ENCODE measurements at places on chromosomes 2 and 18.

DNA sequence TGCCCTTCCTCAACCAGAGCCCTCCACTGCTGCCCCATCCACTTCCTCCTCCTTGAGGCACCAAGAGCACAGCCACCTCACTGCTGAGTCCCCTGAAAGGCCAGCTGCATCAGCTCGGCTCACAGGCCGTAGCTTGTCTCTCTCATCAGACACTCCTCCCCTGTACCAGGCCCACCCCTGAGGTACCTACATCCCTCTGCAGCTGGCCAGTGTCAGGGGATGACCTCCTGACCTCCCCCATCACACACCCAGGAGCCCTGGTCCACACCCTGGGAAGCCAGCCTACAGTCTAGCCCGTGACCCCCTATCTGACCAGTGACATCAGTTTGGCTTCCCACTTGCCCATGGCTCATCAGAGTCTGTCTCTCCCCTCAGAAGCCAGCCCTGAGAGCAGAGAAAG, 205.6 kb downstream of the TNS1 start:
- no peak for DNase-seq

- DNase-seq: no peak
Measured at GRCh38 chr2:85326406-85327159, 1.2 kb downstream of the TGOLN2 start.

GRCh38 chr2:201441409-201441808, 9.8 kb downstream of the TRAK2 start:
- no peak for DNase-seq

DNA sequence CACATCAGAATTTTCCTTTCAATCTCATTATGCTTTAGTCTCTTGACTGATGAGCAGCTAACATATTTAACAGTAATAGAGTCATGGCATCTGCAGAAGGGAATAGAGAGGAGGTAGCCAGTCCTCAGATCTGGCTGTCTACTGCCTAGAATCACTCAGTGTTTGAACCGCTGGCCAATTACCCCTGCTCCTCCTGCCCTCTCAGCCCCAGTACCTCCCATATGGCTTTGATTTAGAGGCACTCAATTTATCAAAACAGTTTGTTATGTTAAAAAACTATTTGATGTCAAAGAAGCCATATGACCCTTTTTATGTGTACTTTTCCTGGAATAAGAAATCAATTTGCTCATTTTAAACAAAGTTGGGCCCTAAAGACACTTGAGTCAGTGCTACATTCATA, 355.2 kb downstream of the CMPK2 start:
- DNase-seq: no peak

- DNase-seq: no peak
Measured at GRCh38 chr18:55918444-55918843, 330.5 kb upstream of the TCF4 start.

GRCh38 chr2:186590350-186590758, 498 bp downstream of the ITGAV start:
- DNase-seq: no peak

GRCh38 chr2:204695506-204695905, 150.2 kb downstream of the PARD3B start:
- no peak for DNase-seq

DNA sequence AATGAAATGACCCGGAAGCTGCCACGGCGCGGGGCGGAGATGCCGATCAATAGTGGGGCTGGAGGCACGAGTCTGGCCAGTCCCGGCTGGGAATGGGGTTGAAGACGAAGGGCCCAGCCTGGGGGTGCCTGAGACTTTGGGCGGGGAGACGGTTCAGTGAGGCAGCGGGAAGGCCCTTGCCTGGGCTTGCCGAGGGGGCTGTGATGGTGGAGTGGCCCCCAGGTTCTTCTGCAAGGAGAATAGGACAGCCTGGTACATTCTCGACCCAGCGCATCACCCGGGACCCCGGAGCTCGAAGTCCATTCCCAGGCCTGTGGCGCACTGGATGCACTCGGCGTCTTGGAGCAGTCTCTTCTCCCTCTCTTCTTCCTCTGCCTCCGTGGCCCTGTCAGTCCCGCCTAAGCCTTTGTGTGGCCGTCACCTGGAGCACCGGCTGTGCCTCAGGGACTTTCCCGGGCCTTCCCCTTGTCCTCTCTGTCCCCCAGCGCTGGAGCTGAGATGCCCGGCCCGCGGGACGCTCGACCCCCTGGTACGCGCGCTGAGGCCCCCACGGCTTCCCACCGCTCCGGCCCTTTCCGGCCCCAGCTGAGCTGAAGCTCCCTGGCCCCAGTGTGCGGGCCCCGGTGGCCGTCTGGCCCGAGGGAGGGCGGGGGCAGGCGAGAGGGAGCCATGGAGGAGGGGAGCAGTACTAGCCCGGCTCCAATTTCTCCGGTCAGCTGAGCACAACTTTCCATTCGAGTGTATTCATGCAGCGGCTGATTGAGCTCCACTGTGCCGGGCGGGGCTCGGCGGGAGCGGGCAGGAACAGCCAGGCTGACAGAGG, 8.0 kb downstream of the SIX3 start:
- DNase-seq: no peak

- DNase-seq: no peak
Measured at GRCh38 chr2:152814475-152815030, 96.1 kb downstream of the ARL6IP6 start.

- no peak for DNase-seq
Measured at GRCh38 chr2:140905083-140905781, 1225.6 kb downstream of the LRP1B start.

- DNase-seq: no peak
Measured at GRCh38 chr18:9017905-9018227, 84.6 kb upstream of the NDUFV2 start.

- DNase-seq: no peak
Measured at GRCh38 chr2:40281021-40281940, 170.6 kb downstream of the SLC8A1 start.

- DNase-seq: no peak
Measured at GRCh38 chr2:151189125-151189524, 72.5 kb downstream of the RBM43 start.

- DNase-seq: no peak
Measured at GRCh38 chr2:60352491-60353405, 200.7 kb downstream of the BCL11A start.

Measured in stimulated activated CD4-positive, alpha-beta T cell treated with anti-CD3 and anti-CD28 coated beads, Interleukin-12 subunit alpha, Interleukin-12 subunit beta, amount 100 ng/mL, for 24 hours (primary cell).